Stimulated activated CD4-positive, alpha-beta T cell treated with anti-CD3 and anti-CD28 coated beads, Interleukin-1b, Interleukin-23, amount 100 ng/mL, for 4 hours (primary cell): ENCODE measurements at places on chromosomes 6 and 20.

- no peak for DNase-seq
Measured at GRCh38 chr20:8246153-8246552, 114.1 kb downstream of the PLCB1 start.

- DNase-seq = no peak
Measured at GRCh38 chr20:21498195-21498594, 15.7 kb downstream of the NKX2-2 start.

DNA sequence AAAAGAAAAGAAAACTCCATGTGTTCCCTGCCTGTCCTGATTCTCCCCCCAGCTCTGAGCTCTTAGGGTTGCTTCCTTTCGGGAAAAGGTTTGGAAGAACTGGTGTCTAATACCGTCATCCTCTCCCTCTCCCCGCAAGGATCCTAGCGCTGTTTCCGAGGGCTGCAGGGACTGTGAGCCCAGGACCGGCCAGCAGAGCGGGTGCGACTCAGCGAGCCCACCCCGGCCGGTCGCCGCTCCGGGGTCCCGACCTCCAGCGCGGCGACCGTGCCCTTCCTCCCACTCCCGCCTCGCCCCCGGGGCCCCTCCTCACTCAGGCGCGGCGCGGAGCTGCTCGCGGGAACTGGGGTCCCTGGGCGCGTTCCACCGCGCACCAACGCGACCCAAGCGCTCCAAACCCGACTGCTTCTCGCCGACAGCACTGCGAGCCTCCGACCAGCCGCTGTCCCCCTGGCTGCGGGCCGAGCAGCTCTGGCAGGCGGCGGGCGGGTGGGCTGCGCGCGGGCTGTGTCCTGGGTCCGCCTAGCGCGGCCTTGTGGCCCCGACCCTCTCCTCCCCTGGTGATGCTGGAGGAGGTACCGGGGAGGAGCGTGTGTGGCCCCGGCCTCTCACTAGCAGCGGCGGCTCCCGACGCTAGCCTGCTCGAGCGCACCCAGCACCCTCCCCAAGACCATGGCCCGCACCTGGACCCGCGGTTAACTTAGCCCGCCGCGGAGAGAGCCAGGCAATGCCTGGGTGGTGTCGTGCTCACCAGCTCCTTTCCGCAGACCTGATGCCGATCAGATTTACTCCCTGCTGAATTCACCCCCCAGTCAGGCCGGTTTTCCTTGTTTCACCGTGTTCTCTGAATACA, at the start of gene PLA2G7:
Gene PLA2G7 (minus strand): TSS at position 509 of the 853 bp plus-strand sequence. CDS start 12,484 bp downstream, outside the sequence.
- no peak for DNase-seq

- DNase-seq = no peak
Measured at GRCh38 chr6:118959903-118960302, 24.9 kb upstream of the MCM9 start.
